ENCODE measurements at places on chromosomes 6 and 20. TPM values are rescaled to one million over a fixed set of nuclear protein-coding genes. Genes with fewer than 3 reads are reported as not detected.

NMBR gene
- total RNA-seq, result not detected

HNF4A gene
- total RNA-seq, result 0.28 TPM

RPS21 gene
- 1,761 TPM for total RNA-seq

GFOD1 gene
- total RNA-seq, result 0.62 TPM

DEFB132 gene
- 0.10 TPM for total RNA-seq

ATP6V1G2 gene
- total RNA-seq, result 0.98 TPM

OOEP gene
- total RNA-seq, result 10.6 TPM

PLCG1 gene
- total RNA-seq, result 159 TPM

DNA sequence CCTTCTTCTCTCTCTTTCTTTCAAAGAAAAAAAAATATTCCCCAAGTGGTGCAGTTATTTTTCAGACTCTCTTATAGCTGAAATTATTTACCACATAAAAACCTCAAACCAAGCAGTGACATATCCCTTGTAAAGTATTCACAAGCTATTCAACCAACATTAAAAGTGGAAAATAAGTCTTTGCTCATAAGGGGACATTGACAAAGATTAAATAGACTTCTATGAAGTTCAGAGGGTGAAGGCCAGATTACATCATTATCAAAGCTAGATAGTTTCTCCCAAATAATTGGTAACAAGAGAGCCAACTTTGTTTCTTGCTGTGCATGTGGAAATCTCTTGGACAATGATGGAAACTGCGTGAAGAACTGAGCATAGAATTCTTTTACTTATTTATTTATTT is 379.8 kb upstream of the RSPO3 start:
- no peak for DNase-seq

DNA sequence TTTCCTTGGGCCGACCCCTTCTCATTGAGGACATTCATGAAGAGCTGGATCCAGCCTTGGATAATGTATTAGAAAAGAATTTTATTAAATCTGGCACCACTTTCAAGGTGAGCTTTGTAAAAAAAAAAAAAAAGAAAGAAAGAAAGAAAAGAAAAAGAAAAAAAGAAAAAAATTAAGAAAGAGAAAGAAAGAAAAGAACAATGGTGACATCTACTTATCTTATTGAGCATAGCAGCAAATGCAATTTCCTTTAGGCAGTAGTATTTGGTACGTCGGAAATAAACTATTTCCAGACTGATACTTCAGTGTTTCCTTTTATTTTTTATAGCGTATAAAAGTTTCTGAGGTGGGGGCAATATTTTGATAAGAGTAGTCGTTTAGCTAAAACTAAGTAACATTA is 119.0 kb upstream of the GLP1R start:
- no peak for DNase-seq

DNA sequence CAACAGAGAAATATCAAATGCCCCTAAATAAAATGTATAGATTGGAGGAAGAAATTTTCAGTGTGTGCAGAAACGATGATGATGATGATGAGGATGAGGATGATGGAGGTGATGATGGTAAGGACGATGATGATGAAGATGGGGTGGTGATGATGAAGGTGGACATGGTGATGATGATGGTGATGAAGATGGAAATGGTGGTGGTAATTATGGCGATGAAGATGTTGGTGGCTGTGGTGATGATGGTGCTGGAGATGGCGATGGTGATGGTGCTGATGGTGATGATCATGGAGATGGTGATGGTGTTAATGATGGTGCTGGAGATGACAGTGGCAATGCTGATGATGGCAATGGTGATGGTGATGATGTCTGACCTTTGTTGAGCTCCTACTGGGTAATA is 141.2 kb downstream of the DHX35 start:
- no peak for DNase-seq

- DNase-seq, result no peak
These were observed 24.6 kb downstream of the RIPOR2 start for GRCh38 chr6:24910961-24911725.

- no peak for DNase-seq
These were observed 24.9 kb upstream of the NT5E start for GRCh38 chr6:85424981-85425380.

GRCh38 chr20:45833030-45833882 is at the start of gene SNX21:
SNX21 (plus strand) TSS chr20:45833799; CDS start chr20:45833920, 121 bp downstream.
- DNase-seq, result no peak

- no peak for DNase-seq
These were observed 238.9 kb downstream of the MAFB start for GRCh38 chr20:40449974-40450616.

DNA sequence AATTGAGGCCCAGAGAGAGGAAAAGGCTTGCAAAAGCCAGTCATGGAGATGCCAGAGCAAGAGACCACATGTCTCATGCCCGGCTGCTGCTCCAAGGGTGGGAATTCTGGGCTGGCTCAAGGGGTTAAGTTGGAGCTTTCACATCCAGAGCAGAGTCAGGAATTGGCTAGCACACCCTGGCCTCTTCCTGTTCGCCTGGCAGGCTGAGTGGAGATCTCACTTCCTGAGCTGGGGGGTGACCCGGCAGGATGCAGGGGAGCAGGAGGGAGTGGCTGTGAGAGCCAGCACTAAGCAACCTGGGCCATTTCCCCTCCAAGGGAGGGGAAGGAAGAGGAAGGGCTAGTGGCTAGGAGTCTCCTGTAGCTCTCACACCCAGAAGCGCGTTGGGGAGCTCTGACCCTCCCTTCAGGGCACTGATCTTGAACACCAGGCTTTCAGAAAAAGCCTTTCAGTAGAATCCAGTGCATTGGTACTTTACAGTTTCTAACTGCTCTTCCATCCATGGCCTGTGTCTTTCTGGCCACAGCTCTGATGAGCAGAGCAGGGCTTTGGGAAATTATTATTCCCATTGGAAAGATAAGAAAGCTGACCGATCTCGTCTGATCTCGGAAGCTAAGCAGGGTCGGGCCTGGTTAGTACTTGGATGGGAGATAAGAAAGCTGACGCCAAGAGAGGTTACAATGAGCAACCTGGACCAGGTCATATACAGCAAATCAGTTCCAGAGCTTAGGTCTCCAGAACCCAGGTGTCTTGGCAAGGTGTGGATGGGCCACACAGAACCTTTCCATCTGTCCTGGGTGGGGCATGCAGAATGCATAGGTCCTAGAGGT is 2.2 kb upstream of the CCM2L start:
- DNase-seq, result no peak

DNA sequence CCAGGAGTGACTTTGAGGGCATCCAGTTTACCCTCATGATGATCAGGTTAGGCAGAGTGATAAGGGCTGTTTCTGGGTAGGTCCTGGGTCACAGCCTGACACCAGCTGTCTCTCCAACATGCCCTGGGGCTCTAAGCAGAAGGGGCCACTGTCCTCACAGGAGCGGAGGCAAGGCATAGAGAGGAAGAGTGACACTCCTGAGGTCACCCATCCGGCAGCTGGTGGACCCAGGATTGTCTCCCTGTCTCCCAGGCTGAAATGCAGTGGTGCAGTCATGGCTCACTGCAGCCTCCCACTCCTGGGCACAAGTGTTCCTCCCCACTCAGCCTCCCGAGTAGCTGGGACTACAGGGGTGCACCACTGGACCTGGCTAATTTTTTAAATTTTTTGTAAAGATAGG is 12.0 kb downstream of the DLGAP4 start:
- DNase-seq, result no peak

DNA sequence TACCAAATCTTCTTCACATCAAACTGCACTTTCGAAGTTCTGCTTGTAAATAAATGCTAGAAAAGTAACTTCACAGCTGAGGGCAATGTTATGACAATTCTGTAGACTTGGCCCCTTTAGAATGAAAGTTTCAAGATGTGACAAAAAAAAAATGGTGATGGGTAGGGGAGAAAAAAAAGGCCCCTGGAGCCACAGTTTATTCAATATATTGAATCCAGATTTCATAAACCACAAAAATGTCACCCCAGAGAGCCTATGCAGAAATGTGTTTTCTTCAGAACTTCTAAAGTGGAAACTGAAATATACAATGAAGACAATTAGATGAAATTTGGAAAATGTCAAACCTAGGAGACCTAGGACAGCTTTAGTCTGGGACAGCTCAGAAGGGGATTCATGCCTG is 143.1 kb downstream of the EDN3 start:
- DNase-seq, result no peak

- no peak for DNase-seq
These were observed 222.1 kb downstream of the TMEM200A start for GRCh38 chr6:130587778-130588520.

GRCh38 chr20:33835615-33836172 is 24.5 kb downstream of the CHMP4B start:
- no peak for DNase-seq

- DNase-seq, result no peak
These were observed 1.0 kb downstream of the TSHZ2 start for GRCh38 chr20:52972965-52973819.

DNA sequence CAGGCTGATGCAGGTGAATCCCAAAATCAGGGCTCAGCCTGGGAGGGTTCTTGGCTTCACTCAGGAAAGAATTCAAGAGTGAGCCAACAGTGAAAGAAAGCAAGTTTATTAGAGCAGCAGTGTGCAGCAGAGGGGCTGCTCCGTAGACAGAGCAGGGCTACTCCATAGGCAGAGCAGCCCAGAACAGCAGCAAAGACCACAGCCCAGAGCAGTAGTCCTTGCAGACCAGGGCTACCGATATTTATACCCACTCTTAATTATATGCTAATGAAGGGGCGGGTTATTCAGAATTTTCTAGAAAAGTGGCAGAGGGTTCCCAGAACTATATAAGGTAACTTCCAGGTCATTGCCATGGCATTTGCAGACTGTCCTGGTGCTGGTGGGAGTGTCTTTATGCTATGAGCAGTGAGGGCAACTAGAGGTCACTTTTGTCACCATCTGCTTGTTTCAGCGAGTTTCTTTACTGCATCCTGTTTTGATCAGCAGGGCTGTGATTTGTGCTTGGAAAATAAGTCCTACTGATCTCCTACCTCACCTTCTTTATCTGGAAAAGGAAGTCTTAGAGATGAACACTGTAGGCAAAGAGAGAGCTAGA is 39.8 kb upstream of the PTPN1 start:
- DNase-seq, result no peak

- no peak for DNase-seq
These were observed 15.4 kb upstream of the SNHG17 start for GRCh38 chr20:38450412-38450975.

DNA sequence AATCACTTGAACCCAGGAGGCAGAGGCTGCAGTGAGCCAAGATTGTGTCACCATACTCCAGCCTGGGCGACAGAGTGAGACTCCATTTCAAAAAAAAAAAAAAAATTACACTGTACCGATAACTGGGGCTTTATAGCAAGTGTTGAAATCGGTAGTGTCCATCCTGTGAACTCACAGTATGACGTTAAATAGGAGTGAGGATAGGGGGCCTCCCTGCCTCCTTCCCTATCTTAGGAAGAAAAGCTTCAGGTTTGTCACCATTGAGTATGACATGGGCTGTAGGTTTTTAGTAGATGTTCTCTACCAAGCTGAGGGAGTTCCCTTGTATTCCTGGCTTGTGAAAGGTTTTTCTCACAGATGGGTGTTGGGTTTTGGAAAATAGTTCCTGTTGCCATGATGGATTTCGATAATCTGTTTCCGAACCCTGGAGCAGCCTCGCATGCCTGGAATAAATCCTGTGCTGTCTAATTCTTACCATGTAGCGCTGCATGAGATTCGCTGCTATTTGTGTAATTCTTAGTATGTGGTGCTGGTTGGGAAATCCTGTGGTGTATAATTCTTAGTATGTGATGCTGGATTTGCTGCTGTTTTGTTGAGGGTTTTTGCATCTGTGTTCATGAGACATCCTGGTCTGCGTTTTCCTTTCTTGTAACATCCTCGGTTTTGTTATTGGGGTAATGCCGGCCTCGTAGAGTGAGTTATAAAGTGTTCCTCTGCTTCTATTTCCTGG is 23.6 kb downstream of the NTSR1 start:
- DNase-seq, result no peak

DNA sequence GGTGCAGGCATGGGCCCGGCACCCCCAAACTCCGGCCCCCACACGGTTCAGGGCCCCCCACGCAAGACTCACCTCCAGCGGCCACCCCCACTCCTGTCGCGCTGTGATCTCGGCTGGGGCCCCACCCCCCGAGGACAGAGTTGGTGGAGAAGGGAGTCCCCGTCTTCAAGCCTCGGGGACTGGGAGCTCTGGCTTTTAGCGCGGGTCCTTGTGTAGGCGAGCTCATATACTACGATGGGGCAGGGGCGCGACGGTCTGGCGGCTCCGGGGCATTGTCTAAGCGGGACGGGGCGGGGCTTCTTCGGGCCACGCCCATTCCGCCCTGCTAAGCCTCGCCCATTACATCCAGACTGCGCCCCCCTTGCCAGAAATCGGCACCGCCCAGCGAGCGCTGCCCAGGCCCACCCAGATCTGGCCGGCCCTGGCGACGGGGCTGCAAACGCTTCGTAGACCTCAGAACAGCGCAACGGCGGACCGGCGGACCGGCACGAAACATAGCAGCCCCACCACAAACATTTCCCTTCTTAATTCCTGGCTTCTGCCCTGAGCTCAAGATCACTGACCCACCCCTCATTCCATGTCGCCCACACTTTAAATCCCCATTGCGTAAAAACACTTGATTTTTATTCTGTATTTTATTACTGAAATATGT is 1.0 kb upstream of the DDAH2 start:
- DNase-seq, result no peak

DNA sequence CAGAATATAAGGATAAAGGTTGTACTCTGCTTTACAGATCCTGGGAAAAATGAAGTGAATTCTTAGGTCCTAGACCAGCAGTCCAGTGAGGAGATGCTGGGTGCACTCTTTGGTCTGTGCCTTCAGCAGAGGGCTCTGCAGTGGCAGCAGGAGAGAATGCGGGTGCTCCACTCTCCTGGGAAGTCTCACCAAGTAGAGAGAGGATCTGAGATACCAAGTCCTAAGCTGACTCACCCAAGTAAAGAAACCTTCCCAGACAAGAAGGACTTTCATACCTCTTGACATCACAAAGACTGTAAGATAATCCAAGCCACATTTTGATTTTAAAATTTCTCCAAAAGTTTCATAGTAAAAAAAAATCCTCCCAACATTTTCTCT is 116.9 kb upstream of the EMILIN3 start:
- DNase-seq, result no peak

DNA sequence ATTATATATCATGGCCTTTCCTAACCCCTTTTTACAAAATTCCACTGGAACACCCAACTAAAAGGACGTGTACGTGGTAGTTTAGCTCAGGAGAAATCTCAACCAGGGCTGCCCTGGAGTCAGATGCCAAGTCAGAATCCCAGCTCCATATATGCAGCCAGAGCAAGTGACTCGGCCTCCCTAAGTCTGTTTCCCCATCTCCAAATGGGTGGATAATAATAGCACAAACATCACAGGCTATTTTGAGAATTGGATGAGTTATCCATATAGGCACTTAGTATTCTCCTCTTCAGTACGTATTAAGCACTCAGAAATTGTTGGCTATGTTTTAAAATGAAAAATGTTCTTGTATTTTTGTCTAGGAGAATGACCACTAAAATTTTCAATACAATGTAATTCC is 481.5 kb downstream of the CD109 start:
- DNase-seq, result no peak

Measured in Panc1 (cell line).